CD4-positive, alpha-beta T cell treated with Interferon alpha-2 for 1 hour (primary cell): ENCODE measurements at places on chromosomes 5 and 9.

- no peak for DNase-seq
Observed at GRCh38 chr9:123119566-123119965, 86.1 kb downstream of the GPR21 start.

DNA sequence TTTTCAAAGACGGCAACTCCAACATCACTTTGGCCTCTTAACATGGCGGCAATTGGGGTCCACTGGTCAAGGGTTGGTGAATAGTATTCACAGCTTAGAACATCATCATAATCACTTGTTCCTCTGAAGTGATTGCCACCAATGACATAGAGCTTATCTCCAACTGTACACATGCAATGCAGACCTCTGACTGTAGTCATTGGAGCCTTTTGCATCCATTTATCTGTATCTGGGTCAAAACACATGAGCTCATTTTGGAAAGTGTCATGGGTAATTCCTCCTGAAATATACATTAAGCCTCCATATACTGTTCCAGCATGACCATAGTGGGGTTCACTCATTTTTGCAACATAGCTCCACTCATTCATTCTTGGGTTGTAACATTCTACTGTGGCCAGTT, 2.0 kb downstream of the KLHL9 start:
- DNase-seq, result no peak

DNA sequence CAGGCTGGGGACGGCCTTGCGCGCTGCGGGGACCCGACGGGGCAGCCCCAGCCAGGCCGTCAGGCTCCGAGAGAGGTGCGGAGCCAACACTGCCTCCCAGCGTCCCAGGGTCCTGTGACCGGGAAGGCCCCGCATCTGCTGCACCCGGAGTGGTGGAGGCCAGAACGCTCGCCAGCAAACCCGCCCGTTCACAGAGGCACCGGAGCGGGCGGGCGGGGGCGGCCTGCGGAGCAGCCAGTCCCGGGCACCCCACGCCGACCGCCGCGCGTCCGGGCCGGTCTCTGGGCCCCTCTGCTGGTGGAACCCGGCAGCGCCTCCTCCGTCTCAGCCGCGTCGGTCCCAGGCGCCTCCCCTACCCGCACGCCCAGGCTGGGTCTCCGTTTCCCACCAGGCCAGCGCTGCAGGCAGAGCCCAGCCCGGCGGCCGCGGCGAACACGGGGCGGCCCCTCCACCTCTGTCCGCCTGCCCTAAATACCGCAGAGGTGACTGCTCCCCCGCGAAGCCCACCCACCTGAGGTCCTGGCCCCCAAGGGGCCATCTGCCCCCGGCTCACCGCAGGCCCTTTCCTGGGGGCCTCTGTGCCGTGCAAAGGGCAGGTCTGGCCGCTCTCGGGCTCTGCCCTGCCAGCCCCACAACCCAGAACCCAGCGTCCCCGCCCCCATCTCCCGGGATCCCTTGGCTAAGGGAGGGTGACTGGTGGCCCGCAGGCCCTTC, 15.9 kb downstream of the EXD3 start:
- peak; percentile 74 for DNase-seq

DNA sequence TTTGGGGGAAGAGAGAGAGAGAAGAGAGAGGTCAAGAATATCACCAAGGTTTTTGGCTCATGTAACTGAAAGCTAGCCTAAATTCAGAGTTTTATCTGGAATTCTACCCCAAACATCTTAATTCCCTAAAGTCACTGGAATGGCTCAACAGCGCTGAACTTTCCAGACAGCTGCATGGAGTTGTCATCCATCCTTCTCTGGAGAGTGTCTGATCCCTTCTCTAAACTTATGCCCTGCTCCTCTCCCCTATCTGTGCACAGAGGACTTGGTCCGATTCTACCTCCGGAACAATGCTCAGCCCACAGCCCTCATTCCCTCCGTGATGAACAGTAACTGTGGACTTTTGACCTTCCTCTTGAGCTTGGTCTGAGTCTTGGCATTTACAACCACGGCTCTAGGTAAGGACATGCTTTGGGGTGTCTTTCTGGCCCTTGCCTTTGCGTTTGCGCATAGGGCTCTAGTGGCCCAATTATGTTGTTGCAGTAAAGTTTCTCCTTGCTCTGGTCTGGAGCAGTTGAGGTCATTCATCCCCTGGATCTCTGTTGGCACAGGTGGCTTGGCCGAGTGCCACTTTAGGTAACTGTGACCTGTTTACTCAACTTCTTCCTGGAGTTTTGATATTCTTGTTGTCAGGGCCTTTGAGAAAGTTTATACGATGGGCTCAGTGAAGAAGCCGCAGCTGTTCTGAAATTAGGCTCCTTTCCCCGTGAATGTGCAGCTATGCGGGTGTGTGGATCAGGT, 18.3 kb upstream of the CD180 start:
- no peak for DNase-seq

DNA sequence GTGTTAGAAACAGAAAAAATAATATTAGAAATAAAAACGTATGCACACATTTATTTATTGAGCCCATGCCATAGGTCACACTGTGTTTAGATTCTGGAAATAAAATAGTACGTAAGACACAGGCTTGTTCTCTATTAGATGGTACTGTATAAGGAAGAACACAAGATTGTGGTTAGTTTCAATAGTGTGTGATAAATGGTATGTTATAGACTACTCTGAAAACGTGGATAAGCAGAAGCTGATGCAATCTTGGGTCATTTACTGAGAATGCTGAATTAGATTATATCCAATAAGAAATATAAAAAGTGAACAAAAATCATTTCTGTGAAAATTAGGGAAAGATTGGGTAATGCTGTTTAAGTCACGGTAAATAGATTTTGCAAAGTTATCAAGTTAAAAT, 1456.4 kb upstream of the ACO1 start:
- no peak for DNase-seq
